ENCODE measurements at places on chromosomes 11 and 22.
A peak's percentile ranks its signal among the peaks of the same experiment; 100 is the strongest.

- DNase-seq, result no peak
These were observed 118.5 kb upstream of the ARHGAP20 start for GRCh38 chr11:110830747-110831146.

DNA sequence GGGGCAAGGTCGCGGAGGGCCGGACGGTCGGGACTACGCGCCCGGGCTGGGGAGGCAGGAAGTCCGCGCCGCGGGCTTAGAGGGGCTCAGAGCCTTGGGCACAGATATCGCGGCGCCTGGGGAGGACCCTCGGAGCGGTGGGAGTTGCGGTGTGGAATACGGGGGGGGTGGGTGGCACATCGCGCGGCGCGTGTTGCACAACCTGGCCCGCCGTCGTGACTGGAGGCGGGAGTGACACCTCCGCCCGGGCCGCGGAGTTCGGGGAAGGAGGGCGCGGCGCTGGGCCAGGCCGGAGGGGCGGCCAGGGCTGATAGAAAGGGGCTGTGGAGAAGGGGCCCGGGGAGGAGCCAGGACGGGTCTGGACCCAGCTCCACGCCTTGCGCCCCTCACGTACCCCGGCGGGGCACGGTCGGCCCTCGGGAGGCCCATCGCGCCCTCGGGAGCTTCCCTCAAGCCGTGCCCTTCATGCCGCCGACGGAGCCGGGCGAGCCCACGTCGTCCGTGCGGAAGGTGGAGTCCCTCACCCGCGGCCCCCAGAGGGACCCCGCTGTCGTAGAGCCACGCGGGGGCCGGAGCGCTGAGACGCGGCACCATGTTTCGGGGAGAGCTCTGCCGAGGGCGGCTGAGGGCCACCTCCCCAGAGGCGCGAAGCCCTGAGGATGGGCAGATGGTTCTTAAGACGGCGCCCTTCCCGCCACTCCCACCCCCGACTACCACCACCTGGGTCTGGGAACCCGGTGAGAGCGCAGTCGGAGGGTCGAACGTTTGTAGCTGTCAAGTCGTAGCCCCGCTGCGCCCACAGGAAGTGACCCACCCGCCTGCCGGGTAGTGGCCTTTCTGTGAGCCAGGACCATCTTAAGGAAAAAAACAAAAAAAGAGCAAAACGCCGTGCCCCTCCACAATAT, 729 bp downstream of the IL17RA start:
- DNase-seq, result peak; percentile 51

DNA sequence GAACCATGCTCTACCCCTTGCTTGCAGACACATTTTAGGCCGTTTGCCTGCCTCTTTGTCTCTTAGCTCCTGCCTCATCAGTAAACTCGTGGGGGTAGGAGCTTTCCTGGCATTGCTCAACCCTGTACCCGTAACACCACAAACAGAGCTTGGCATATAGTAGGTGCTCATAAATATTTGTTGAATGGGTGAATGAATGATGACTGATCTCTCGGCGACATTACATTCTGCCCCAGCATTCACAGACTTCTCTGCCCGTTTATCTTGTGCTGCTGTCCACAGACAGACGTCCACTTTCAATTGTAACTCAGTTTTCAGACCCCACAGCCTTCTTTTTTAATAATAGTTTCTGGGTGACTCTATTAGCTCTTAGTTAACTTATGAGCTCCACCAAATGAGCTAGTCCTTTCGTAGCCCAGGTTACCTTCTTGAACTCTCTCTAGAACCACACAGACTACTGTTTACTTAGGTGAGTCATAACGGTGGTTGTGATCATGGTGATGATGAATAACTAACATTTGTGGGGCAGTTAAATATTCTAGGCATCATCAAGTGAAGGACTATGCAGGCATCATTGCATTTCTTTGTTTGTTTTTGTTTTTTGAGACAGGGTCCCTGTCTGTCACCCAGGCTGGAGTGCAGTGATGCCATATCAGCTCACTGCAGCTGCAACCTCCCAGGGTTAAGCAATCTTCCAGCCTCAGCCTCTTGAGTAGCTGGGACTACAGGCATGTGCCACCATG, 188.4 kb downstream of the ADAMTS15 start:
- DNase-seq, result no peak

GRCh38 chr11:10455637-10456487, 798 bp downstream of the AMPD3 start:
- DNase-seq, result peak; percentile 85

GRCh38 chr22:30460147-30460546, 11.7 kb downstream of the SEC14L3 start:
- DNase-seq, result no peak

GRCh38 chr11:2991452-2992233, 486 bp downstream of the NAP1L4 start:
- DNase-seq, result no peak

DNA sequence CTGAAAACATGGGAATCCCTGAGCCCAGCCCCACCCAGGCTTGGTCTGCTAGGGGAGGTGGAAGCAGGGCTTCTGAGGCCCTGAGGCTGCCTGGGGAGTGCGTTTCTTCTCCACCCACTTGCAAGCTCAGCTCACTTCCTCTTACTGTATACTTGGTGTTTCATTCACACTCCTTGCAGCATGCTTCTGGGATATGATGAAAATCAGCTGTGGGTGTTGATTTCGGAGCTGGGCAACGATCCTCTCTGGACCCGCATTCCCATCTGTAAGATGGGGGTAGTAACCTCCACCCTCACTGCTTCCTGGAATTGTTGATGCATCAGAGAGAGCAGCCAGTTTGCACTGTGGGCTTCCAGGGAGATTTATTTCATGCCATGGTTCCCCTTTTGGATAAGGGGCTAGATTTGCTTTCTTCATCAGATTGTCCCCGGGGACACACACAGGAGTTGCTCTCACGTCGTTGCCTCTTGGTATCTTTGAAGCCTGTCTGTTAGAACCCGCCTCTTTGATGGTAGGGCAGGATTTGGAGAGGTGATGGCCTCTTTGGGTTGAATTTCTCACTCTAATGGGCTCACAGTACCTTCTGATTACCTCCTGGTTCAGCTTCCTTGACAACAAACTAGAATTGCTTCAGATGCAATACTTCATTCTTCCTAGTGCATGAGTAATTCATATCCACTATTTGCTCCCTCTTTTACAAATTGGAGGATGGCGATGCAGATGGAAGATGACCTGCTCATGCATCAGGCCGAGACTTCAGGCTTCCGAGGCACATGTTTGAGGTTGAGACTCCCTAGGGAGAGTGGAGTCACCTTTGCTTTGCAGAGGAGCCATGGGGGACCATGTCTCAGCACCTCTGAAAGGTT, 40.4 kb downstream of the BCR start:
- DNase-seq, result peak; percentile 74

- DNase-seq, result no peak
These were observed 11.5 kb downstream of the PMM1 start for GRCh38 chr22:41578114-41578513.

DNA sequence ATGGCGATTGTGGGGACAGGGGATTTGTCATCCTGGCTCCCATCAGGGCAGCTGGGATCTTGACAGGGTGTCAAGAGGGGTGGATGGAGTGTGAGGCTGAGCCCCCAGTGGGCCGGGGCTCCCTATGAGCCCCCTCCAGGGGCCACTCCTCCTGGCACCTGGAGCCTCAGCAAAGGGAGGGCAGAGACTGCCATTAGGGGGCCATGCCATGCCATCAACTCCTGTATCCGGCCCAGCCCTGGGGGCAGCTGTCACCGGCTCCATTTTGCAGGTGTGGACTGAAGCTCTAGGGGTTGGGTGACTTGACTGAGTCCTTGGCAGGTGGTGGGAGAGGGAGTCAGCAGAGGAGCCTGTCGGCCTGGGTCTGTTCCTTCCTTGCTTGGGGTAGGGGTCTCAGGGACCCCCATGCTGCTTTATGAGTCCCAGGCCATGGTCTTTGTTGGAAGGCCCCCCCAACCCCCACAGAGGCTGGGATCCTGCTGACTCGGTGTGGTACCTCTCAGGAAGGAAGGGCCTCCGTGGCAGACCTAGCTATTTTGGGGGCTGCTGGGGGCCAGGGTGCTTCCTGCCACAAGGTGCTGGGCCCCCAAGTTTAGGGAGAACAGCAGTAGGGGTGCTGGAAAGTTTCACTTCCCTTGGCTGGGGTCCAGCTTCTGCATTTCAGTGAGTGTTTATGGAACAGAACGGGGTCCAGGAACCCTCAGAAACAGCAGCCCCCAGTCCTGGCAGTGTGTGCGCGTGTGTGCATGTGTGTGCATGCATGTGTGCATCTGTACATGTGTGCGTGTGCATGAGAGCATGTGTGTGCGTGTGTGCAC, 1.5 kb downstream of the ACY3 start:
- DNase-seq, result no peak

GRCh38 chr11:111409915-111410314, 30.8 kb upstream of the POU2AF1 start:
- peak; percentile 42 for DNase-seq

DNA sequence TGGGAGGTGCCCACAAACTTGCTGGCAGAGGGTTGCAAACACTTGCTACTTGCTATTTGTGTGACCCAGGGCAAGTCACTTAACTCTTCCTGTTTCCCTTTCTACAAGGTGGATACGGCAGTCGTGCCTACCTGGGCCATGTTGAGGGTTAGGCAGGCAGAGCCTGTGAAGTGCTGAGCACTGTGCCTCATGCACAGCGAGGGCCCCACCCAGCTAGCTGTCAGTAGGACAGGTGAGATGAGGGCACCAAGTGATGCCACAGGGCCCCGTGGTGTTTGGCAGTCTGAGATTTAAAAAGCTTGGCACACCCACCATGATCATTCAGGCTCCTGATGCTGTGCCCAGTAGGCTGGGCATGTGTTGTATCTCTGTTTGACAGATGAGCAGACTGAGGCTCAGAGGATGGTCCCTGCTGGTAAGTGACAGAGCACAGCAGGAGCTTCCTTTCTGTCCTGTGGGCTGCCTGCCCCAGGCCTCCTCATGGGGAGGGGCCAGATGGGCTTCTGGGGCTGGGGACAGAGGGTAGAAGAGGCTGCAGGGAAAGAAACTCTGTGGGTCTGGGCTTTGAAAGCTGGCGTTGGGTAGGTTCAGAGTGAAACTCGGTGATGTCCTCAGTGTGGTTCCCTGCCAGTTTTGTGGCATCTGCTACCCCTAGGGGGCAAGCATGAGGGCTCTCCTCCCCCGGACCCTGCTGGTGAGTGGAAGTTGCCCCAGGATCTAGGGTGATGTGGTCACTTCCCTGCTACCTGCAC, 59.3 kb downstream of the TSPAN18 start:
- no peak for DNase-seq

DNA sequence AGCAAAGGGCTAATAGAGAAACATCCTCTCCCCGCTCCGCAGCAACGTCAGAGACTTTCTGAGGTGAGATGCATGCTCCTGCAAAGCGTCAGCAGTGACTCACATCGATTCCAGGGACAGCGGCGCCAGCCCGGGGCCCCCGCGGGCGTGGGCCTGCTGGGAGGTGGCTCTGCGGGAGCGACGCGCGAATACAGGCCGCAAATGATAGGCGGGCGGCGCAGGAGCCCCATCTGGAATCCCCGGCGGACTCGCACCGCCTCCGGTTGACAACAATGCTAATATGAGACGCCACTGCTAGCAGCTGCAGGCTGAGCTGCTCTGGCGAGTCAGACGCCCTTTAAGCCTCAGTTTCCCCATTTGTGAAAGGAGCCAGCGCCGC, 557 bp downstream of the RANGAP1 start:
- peak; percentile 69 for DNase-seq

GRCh38 chr11:42237701-42238235, 778.3 kb upstream of the LRRC4C start:
- DNase-seq, result no peak

DNA sequence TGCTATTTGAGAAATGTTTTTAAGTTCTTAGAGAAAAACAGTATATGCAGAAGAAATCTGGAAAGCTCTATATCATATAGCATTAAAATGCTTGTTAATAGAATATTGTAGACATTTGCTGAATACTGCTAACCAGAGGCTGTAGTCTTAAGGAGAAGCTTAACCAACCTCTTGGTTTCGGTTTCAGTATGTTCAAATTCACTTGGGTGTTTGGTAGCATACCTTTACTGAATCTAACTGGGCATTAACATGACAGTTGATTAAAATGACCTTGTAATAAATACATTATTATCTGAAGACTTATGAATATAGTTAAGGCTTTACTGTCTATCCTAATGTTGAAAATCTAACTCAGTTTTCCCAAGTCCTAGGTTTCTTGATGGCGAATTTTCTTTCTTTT, 5.4 kb downstream of the PCF11 start:
- DNase-seq, result peak; percentile 47

DNA sequence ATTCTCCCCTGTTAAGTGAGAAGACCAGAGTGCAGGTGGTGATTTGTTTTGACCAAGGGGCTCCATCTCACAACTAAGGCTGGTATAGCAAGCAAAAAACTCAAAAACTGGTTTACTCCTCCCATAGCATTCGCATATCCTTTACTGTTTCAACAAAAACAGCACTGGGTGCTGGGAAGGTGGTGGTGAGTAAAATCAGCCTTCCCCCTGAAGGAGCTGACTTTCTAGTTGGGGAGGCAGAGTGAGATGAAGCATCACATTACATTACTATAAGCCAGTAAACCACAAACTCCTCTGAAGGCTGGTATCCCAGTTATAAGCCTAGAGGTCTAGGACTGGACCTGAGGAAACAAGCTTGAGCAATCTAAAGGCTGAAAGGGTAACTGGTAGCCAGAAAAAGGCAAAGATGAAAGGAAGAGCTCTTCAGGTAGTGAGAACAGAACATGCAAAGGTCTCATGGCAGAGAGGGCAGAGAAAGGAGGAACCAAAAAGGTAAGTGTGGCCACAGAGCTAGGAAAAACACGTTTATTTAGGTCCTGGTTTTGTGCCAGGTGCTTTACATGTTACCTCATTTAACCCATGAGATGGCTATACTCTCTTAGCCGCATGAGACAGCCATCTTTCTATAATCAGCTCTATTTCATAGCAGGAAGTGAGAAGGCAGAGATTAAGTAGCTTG, 22.3 kb downstream of the TMEM123 start:
- peak; percentile 45 for DNase-seq

DNA sequence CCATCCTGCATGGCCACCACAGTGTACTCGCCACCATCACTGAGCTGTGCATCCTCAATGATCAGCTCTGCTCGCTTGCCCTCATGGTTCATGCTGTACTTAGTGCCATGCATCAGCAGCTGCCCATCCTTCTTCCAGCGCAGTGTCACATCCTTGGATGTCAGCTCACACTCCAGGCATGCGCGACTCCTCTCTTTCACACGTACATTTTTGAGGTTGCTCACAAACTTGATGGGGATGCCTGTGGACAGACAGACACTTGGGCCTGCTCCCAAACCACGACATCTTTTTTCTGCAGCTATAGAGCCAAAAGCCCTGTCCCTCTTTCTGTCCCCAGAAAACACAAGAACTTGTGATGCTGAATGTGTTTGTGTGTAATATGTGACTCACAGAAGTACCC, 10.5 kb downstream of the IGSF22 start:
- no peak for DNase-seq

GRCh38 chr11:39965701-39966100, 1493.8 kb downstream of the LRRC4C start:
- DNase-seq, result no peak

GRCh38 chr11:126419801-126420697, 64.6 kb downstream of the ST3GAL4 start:
- peak; percentile 78 for DNase-seq

GRCh38 chr11:82890936-82891335, 9.3 kb downstream of the PRCP start:
- DNase-seq, result no peak

- no peak for DNase-seq
These were observed 138.8 kb upstream of the SOX6 start for GRCh38 chr11:16494918-16495691.
